ENCODE measurements at places on chromosomes 3 and 15. TPM values are rescaled to one million over a fixed set of nuclear protein-coding genes. Genes with fewer than 3 reads are reported as not detected.
A peak's percentile ranks its signal among the peaks of the same experiment; 100 is the strongest.

Gene THPO
- total RNA-seq: not detected

Gene ZNF385D
- 5.9 TPM for total RNA-seq

Gene MKRN2OS
- total RNA-seq: not detected

Gene ANKDD1A
- total RNA-seq: 18.8 TPM

Gene CTXND1
- total RNA-seq: 0.66 TPM

GRCh38 chr3:43309372-43310305 is 23.3 kb downstream of the SNRK start:
- no peak for DNase-seq

- peak; percentile 51 for DNase-seq
Observed at GRCh38 chr15:65833501-65834205, 35.6 kb upstream of the RAB11A start.

GRCh38 chr3:165505657-165506056 is 309.5 kb upstream of the SLITRK3 start:
- no peak for DNase-seq

DNA sequence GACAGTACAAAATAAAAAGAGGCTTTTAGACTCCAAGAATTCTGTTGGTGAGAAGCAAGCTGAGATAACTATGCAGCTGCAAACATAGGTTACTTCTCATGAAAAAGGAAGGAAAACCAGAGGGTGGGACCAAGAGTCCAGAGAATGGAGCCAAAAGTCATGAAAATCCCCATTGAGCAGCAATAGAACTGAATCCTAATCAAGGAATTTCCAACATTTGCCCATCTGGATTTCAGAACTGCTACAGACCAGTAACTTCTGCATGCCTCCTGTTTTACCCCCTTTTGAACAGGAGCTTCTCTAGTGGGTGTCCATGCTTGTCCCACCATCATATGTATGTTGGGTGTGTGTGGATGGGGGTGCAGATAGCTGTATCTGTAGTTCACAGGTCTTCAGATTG is 33.6 kb upstream of the BNC1 start:
- no peak for DNase-seq

- no peak for DNase-seq
Observed at GRCh38 chr3:133426721-133427120, 26.9 kb downstream of the BFSP2 start.

DNA sequence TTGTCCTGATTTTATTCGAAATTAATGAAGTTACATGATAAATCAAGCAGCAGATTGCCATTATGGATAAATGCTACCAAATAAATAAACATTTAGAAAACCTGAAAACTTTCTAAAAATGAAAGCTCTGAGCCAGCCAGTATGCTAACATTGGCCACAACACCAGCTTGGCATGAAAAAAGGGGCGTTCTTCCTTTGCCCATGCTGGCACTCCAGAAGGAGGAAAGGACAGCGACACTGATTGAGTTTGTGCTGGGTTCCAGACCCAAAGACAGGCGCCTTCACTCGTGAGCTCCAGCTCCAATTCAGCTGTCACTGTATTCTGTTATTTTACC is 5.1 kb downstream of the STIMATE start:
- no peak for DNase-seq

GRCh38 chr15:64006642-64007041 is 39.6 kb downstream of the DAPK2 start:
- DNase-seq: no peak

GRCh38 chr15:31266712-31267111 is 59.9 kb upstream of the KLF13 start:
- no peak for DNase-seq

GRCh38 chr15:74202452-74203401 is at the start of gene STRA6:
STRA6 (minus strand) TSS chr15:74202787; CDS start chr15:74202267, 520 bp downstream.
- no peak for DNase-seq

- no peak for DNase-seq
Observed at GRCh38 chr3:40829876-40830275, 305.1 kb downstream of the ZNF621 start.

DNA sequence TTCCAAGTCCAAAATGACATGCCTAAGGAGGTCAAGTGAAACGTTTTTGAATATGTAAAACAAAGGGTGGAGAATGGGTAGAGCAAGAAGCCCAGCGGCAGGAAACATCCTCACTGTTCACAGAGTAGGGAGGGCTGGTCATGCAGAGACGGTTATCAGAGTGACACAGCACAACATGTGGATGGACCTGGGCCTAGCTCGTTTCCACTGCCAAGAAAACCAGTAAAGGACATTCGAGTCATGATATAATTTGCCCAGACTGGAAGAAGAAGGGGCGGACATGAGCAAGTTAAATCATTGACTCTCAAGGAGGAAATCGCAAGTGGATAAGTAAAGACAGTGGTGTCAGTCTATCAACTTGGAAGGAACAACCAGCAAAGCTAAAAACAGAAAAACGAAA is 89.3 kb downstream of the LRIG1 start:
- DNase-seq: no peak

DNA sequence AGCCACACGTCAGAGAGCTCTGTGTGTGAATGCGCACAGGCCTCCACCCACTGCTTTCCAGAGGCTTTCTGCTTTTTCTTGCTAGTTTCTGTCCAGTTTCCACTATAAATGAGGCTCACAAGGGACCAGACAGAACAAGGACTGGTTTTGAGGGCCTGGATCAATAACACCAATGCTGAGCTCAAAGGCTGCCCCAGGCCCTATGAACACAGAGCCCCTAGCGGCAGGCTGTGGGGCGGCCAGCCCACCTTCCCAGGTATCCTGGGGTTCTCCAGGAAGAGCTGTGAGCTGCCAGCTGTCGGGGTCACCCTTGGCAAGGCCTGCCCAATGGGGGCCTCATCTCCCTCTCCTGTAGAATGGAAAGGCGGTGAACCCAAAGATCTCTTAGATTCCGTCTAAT is 2.2 kb upstream of the ITIH3 start:
- DNase-seq: no peak

DNA sequence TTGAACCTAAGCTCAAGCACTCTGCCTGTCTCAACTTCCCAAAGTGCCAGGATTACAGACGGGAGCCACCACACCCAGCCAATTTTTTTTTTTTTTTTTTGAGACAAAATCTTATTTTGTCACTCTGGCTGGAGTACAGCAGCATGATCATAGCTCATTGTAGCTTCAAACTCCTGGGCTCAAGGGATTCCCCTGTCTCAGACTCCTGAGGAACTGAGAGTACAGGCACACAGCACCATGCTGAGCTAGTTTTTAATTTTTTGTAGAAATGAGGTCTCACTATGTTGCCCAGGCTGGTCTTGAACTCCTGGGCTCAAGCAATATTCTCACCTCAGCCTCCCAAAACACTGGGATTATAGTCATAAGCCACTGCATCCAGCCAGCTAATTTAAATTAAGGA is 36.8 kb upstream of the SUCLG2 start:
- DNase-seq: no peak

GRCh38 chr15:68620721-68621527 is 42.1 kb downstream of the CORO2B start:
- peak; percentile 59 for DNase-seq

Measured in body of pancreas (tissue), 4 donors.